ENCODE measurements at places on chromosomes 3 and 15.
A peak's percentile ranks its signal among the peaks of the same experiment; 100 is the strongest.

DNA sequence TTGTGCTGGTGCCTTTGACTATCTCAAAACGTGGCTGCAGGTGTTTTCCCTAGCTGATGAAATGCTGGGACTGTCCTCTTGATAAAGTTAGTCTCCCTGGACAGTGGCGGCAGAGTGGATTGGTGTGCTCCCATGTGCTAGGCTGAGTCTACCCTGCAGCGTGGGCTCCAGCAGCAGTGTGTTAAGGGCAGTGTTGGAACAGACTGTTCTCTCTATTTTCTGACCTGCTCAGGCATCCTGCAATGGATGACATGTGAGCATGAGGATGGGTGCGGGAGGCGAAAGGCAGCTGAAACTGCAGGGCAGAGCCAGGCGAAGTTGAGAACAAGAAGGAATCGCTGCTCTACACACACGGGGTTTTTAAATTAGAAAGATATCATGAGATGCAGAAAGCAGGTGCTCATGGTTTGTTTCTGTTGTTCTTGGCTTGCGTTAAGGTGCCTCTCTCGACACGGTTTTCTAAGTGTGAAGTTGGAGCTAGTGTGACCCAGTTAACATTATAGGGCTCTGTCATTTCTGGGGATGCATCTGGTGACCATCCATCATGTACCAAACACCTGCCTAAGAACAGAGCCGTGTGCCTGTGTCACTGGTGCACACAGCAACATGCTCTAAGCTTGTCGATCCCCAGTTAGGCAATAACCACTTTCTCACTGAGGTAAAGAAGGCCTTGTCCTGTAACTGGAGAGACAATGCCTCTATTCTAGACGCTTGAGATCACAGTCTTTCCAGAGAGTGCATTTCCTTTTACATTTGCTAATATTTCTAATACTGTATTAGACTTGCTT, 44.3 kb downstream of the SLCO3A1 start:
- no peak for DNase-seq

DNA sequence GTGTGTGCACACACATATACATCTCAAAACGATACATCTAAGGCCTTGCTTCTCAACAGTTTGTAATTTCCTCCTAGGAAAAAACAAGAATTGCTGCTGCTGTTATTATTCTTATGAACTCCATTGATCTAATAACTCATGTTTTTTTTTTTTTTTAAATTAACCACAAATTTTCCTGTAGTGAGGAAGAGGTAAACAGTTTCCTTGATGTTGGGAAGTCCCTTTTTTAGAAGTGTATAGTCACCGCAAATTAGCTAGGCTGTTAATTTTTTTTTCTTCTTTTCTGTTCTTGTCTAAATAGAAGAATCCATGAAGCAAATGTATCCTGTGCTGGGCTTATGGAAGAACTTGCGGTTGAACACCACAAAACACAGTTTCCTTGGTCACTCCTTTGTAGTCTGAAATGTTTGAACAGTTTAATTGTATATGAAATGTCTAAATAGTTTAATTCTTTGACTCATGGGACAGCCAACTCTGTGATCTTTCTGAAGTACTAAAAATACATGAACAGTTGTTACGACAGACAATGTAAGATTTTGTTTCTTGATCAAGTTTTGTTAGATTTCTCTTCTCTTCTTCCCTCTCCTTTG, 64.5 kb downstream of the MITF start:
- no peak for DNase-seq

GRCh38 chr3:117272274-117272673, 562.7 kb downstream of the TUSC7 start:
- no peak for DNase-seq

DNA sequence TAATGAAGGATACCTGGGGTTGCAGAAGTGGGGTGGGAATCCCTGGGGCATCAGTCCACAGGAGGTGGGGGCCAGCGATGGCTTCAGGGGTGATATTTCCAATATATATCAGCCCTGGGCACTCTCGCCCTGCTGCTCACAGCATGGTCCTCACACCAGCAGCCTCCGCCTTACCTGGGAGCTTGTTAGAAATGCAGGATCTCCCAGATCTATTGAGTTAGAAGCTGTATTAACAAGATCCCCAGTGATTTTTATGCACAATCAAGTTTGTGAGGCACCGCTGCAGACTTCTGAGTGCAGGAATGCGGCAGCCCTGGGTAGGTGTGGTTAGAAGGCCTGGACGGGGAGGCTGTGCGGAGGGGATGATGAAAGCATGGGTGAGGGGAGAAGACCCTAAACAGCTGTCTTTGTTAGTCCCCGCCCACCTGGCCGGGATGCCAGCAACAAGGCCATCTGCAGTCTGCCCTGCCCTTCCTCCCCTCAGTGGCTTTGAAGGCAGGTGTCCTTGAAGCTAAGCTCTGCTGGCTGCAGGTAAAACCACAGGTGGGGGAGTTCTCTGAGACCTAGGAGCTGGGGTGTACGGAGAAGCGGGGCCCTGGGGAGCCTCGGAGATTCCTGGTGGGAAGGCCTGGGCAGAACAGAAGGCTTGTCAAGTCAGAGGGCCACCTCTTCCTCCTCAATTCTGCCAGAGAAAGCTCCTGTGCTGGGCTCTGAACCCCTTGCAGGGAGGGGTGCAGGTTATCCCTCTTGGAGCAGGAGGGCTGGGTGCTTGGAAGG, 11.4 kb downstream of the FAM107A start:
- no peak for DNase-seq

DNA sequence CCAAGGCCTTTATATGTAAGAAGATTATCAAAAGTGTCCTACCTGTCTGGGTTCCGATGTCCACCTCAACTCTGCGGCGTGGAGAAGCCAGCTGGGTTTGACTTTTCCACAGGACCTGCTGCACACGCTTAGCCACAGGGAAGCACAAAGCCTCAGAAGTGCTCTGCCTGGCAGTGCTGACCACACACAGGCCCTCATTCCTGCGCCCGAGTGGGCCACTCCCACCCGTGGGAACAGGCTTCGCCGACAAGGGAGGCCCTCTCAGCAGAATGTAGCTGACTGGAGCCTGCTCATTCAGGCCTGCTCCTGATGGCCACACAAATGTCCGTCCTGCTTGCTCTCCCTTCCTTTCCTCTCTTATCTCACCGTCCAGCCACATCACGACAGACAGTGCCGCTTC, 221.4 kb upstream of the LRRN1 start:
- DNase-seq = no peak

GRCh38 chr3:123150449-123151215, 51.1 kb upstream of the SEC22A start:
- DNase-seq = no peak

- no peak for DNase-seq
Observed at GRCh38 chr15:101440846-101441590, 48.5 kb downstream of the PCSK6 start.

DNA sequence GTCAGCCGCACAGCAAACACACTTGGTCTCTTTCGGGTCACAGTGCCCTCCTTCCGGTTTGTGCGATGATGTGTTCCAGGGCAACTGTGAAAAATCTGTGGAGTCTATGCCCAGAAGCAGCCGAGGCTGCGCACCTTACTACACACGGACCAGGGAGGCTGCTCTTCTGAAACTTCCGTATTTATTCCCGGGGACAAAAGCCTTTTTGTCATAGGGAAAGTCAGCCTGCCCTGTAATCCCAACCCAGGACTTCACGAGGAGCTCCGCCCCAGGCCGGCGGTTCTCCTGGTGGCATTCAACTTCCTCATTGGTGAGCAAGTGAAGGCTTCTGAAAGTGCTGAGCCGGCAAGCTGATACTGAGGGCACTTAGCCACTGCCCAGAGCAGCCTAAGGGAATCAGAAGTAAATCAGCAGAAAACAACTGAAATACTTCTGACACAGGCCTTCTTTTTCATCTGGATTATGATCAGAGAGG, 126.5 kb downstream of the FMN1 start:
- DNase-seq = no peak

GRCh38 chr3:79148786-79149185, 619.0 kb downstream of the ROBO1 start:
- no peak for DNase-seq

DNA sequence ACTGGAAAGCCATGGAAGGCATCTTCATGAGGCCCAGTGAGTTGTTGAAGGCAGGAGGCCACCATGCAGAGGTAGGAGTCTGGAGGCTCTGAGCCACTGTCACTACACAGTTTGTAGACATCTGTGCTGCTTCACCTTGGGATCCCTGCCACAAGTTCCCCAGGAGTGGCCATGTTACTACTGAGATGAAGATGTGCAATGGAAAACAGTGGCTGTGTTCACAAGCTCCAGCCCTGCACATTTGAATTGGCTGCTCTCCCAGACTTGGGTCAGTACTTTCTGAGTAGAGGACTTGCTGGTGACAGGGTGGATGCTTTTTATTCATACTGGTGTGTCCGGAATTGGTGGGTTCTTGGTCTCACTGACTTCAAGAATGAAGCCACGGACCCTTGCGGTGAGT, 86.9 kb upstream of the C15orf39 start:
- DNase-seq = no peak

DNA sequence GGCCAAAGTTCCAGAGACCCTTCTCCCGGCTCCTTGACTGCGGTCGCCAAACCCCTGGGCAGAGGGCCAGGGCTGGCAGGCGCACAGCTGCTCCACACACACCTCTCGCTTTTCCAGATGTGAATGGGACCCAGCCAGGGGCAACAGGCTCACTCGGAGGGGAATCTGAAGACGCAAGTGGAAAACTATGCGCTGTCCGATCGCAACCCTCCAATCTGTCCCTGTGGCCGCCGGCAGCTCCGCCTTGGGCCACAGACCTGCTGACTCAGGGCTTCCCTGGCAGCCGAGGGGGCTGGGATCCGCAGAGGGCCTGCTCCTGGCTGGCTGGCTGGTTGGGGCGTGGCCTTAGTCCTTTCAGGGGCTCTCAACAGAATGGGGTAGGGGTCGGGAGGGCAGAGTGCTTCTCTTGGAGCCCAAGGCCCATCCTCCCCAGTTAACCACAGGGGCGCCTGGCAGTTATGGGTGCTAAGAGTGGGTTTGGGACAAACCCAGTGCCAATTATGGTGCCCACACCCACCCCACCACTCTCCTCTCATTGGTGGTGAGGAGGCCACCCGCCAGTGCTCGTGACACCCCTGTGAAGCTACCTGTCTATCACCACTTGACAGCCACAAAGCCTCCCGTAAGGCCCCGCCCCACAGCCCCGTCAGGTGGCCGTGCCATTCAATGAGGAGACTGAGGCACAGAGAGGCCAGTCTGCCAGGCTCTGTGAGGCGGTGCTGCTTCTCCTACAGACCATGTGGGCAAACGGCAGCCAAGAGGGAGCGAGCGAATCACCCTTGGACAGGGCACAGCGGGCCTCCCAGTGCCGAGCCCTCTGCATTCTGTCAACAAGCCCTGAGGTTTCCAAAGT, 53.8 kb downstream of the IQSEC1 start:
- DNase-seq = no peak

- DNase-seq = no peak
Observed at GRCh38 chr3:63635186-63635585, 17.3 kb upstream of the SNTN start.

DNA sequence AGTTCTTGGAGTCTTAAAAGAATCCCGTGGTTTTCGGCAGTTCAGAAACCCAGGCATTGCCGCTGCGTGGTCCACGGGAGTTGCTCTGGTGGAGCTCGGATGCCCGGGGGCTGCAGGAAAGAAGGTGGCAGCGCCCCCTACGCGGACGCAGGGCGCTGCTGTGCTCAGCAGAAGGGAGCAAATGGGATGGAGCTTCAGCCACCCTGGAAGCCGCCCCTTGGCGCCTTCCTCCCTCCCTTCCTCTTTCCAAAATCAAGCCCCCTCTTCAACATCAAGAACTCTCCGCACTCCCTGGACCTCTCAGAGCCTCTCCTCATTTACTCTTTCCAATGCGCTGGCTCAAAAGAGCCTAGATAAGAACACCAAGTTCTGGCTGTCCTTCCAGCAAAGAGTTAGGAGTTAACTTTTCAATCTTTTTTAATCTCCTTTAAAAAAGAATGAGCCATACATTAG, 880 bp upstream of the CHRNA7 start:
- DNase-seq = peak; percentile 26

GRCh38 chr3:152316318-152316717, 47.6 kb downstream of the MBNL1 start:
- DNase-seq = no peak

DNA sequence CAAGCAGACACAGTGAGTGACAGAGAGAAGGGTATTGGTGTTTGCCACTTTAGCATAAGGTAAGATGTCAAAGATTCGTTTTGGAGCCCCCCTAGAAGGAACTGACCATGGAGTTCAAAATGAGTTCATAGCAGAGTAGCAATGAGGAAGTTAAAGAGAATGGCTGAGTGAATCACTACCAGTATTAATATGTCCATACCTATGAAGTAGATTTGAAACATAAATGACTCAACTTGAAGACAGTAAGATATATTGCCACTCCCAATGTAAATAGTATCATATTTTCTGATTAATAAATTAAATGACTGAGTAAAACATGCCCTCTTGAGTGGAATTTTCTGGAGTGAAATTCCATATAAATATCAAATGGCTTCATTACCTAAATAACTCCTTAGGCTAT, 675.1 kb downstream of the NLGN1 start:
- DNase-seq = no peak

GRCh38 chr3:194849166-194849875, 163.6 kb downstream of the FAM43A start:
- DNase-seq = no peak

DNA sequence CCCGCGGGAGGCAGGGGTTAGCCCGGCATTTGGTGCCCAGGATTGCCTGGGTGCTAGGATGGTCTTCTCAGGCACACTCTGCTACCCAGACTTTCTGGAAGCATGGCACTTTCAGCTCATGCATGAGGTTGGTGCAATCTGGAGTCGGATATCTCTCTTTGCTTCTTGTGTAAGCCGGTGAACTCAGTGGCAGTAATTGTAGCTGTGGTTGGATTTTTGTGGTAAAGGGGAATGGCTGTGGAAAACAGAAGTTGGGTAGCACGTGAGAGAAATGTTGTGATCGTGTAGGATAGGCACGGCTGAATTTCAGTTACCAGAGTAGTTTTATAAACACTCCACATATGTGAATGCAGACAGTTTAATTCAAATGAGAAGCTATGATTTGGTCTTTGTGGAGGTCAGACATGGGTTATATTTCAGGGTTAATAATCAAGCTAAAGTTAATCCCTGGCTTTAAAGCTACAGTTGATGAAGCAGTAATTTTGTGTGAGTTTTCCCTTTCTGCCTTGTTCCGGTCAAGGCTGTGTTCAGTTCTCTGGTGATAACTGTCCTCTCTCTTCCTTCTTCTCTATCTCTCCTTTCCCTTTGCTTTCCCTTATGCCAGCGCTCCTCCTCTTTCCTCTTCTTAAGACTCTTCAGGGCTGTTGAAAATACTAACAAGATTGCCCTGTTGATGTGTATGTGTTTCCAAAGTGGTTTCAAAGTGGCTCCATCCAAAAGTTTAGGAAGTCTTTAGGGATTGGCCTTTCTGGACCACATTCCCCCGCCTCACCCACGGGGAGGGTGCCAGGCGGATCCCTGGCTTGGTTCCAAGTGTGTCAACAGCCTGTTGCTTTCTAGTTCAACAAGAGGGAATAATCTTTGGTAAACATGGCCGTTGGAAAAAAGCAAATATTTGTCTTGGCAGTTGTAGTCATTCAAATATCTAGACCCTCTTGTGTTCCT, 404.6 kb upstream of the C2CD4B start:
- DNase-seq = peak; percentile 86

- DNase-seq = no peak
Observed at GRCh38 chr3:122023335-122023910, 1.4 kb upstream of the ILDR1 start.

Data from NCI-H1092 (cell line).